NCI-H526 treated with DMSO at 0.1 percent for 48 hours (cell line): ENCODE measurements at places on chromosomes 7 and 10.
A peak's percentile ranks its signal among the peaks of the same experiment; 100 is the strongest.

DNA sequence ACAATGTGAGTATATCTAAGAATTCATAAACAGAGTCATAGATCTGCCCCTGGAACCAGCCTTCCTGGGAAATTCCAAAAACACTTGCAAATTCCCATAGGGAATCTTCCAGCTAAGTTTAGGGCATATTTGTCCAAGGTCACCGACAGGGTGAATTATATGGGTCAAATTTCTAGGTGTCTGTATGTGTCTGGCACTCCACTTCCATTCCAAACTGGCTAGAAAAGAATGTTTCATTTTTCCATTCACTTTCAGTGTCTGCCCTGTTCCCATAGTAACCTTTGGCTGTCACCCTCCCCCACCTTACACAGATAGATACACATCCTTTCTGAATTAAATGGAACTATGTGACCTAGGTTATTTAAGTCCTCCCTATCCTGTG lies 230.9 kb downstream of the CREB5 start:
- DNase-seq = no peak

GRCh38 chr10:118047157-118047719 lies 497 bp upstream of the RAB11FIP2 start:
- peak; percentile 24 for DNase-seq

- no peak for DNase-seq
Measured at GRCh38 chr7:94336009-94336408, 58.7 kb upstream of the COL1A2 start.

GRCh38 chr7:45242698-45243097 lies 85.1 kb downstream of the RAMP3 start:
- no peak for DNase-seq

- no peak for DNase-seq
Measured at GRCh38 chr7:151735851-151736402, 141.0 kb downstream of the PRKAG2 start.

DNA sequence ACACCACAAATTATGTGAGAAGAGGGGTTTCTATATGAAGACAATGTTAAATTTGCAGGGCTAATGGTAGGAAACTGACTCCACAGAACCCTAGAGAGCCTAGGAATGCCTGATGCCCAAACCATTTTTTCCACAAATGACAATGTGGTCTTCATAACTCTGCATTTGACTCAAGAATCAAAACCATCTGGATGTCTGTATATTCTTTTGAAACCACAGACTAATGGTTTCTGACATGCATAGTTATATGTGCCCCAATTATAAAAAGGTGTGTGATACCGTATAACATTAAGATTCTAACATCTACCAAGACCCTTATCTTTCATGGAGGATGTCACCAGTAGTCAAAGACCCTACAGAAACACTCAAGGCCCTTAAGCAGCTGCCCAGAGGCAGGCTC lies 20.3 kb downstream of the SEC61G start:
- DNase-seq = no peak

- DNase-seq = no peak
Measured at GRCh38 chr10:35611750-35612149, 6.6 kb downstream of the GJD4 start.

- no peak for DNase-seq
Measured at GRCh38 chr10:118669835-118670234, 74.4 kb upstream of the PRLHR start.

- no peak for DNase-seq
Measured at GRCh38 chr7:67653856-67654454, 657.3 kb downstream of the TYW1 start.

DNA sequence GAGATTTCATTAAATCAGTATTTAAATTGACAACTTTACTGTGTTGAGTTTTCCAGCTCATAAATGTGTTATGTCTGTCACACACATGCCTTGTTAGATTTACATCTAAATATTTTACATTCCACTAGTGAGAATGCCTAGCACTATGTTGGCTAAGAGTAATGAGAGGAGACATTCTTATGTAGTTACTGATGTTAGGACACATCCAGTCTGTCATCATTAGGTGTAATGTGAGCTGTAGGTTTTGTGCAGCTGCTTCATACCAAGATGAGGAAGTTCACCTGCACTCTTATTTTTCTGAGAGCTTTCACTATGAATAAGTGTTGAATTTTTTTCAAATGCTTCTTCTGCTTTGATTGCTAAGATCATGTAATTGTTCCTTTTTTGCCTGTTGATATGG lies 218.0 kb upstream of the IGFBP3 start:
- no peak for DNase-seq

- no peak for DNase-seq
Measured at GRCh38 chr10:122054048-122055025, 65.4 kb downstream of the TACC2 start.

- no peak for DNase-seq
Measured at GRCh38 chr10:10892290-10892875, 125.3 kb upstream of the CELF2 start.

GRCh38 chr10:128062881-128063563 lies 63.2 kb downstream of the MKI67 start:
- no peak for DNase-seq

- no peak for DNase-seq
Measured at GRCh38 chr10:33913194-33913593, 578.7 kb upstream of the NRP1 start.

DNA sequence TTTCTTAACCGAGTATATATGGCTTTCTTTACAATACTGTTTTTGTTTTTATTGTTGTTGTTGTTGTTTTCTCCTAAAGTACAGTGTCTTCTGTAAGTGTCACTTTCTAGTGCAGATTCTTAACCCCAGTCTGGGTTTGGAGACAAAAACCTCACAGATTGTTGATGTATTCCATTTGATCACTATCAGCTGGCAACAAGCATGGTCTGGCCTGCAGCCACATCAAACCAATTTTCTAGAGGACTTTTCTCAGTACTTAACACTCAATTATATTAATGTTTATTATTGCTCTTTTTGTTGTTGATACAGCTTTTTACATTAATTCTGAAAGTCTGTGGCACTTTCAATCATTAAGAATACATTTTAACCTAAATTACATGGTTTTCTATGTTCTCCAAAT lies 17.1 kb downstream of the LRRN3 start:
- no peak for DNase-seq

GRCh38 chr10:42578019-42578418 lies 60.4 kb downstream of the ZNF33B start:
- no peak for DNase-seq

DNA sequence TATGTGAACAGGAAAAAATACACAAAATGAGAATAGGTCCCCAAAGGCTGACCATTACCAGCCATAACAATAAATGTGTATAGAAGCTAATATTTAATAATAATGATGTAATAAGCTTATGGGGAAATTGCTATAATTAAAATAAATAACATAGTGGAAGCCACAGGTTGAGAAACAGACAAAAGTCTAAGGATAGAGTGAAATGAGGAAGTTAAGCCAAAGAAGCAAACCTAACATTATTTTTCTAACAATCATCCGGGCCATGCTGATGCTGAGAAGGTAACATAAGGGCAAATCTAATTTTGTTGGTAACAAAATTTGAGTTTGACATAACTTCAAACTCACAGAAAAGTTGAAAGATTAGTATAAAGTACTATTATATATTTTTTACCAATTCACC lies 115.9 kb downstream of the MICU1 start:
- DNase-seq = no peak

GRCh38 chr7:140393756-140394306 lies 4.5 kb downstream of the SLC37A3 start:
- DNase-seq = no peak

DNA sequence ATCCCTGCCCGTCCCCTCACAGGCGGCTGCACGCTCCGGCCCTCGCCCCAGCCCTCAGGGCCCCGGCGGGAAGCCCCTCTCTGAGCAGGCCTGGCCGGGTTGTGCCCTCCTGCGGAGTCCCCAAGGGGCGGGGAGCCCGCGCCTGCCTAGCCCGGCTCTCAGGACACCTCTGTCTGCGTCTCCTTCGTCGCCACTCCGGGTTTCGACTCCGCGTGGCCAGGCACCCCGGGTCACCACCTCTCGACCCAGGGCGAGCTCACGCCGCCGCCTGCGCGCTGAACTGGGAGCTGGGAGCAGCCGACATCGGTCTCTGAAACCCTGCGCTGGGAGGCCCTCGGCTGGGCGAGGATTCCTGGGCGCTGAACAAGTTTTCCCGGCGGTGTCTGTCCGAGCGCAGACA lies 6.2 kb upstream of the OGDHL start:
- no peak for DNase-seq

GRCh38 chr10:5900247-5900646 lies 10.2 kb downstream of the FBH1 start:
- DNase-seq = no peak

DNA sequence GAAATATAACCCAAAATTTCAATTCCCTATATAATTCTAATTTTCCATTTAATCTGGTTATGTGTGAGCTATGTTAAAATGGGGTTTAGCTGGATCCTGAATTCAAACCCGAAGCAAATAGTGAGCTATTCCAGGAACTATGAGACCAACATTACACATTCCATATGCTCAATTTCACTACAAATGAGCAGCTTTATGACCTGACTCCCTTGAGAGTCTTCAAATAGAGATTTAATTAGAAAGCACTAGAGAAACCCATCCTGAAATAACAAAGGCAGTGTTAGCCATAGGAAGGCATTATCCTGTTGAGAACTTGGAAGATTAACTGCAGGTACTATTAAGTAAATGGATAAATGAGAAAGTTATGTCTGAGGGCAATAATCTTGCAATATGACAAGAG lies 890.0 kb downstream of the GRM8 start:
- DNase-seq = peak; percentile 12

GRCh38 chr10:73716251-73716650 lies 18.3 kb upstream of the AGAP5 start:
- DNase-seq = no peak

- no peak for DNase-seq
Measured at GRCh38 chr7:17600340-17600752, 301.9 kb downstream of the AHR start.

- no peak for DNase-seq
Measured at GRCh38 chr10:81874875-81875466, at the start of gene NRG3. Gene NRG3, plus strand, starts transcription at chr10:81875194.

- DNase-seq = no peak
Measured at GRCh38 chr10:104150139-104150538, 28.2 kb downstream of the SFR1 start.

DNA sequence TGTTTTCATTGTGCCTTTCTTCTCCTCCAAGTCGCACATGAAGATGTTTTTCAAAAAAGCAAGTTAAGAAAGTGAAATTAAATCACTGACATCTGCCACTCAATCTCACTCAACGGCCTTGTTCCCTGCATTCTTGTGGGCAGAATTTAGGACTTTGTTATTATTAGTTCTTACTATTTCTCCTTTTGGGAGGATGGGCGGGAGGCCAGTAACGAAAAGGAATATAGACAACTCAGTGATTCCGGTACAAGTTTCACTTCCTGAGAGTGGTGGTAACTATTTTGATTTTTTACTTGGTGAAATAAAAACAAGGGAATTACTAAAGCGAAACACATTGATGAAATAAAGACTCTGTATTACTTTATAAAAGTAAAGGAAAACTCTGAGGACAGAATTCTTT lies 231.9 kb upstream of the HABP2 start:
- no peak for DNase-seq

- no peak for DNase-seq
Measured at GRCh38 chr10:17155826-17156225, 26.2 kb upstream of the CUBN start.

- no peak for DNase-seq
Measured at GRCh38 chr10:95532536-95532935, 28.6 kb downstream of the SORBS1 start.

GRCh38 chr7:101127460-101128039 lies 646 bp downstream of the SERPINE1 start:
- DNase-seq = no peak

DNA sequence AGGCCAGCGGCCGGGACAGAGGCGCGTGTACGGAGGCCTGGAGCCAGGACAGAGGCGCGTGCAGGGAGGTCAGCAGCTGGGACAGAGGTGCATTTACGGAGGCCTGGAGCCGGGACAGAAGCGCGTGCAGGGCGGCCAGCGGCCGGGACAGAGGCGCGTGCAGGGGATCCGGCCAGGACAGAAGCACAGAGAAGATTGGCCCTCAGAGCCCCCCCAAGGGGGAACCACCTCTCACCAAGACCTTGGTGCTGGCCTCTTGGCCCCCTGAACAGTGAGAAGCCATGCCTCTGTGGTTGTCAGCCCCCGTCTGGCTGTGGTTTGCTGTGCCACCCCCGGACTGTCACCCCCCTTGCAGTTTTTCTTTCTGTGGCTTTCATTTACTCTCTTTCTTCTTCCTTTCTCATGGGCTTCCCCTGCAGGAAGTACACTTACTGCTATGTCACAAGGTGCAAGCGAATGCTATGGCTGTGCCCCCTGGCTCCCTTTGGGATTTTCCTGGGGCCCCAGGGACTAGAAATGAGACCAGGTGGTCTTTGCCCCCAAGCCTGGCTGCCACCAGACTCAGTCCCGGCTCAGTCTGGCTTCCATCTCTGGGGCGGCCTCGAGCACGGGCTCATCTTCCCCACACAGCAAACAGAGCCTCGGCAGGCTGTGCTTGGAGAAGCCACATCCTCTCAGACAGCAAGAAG lies 41.1 kb downstream of the INSIG1 start:
- no peak for DNase-seq

- DNase-seq = no peak
Measured at GRCh38 chr7:38066391-38066790, 111.7 kb upstream of the STARD3NL start.

GRCh38 chr7:133887459-133887858 lies 239.7 kb upstream of the LRGUK start:
- no peak for DNase-seq

DNA sequence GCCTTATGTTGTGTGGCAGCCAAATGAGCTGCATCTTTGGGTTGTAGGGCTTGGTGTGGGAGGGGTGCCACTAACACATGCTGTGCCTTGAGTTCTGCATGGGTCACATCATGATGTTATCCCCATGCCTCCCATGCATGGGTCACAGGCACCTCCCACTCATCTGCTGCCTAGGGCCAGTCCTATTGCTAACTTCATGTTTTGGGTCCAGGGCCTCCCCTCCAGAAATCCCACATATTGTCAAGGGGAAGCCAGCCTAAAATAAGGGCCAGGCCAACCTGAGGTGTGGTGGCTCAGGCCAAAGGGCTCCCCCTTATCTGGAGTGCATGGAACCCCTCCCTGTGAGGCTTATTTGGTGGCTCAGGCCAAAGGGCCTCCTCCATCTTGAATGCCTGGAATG lies 299.0 kb downstream of the RPS24 start:
- DNase-seq = no peak

GRCh38 chr10:24866604-24867583 lies 85.5 kb downstream of the PRTFDC1 start:
- no peak for DNase-seq

DNA sequence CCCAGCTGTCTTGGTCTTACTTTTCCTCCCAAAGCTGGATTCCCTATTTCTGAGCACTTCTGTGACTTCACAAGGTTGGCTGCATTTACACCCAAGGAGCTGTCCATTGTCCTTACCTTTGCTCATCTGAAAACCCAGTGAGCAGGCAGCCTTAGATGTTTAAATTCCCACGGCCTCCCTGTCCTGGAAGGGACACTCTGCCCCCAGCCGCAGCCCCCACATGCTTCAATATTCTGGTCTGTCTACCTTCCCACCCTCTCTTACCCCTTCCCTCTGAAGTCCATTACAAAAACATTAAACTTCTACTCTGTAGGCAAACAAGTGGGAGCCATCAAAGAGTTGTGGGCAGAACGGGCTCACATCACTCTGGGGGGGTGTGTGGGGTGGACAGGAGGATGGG lies 73.8 kb upstream of the EFCAB10 start:
- DNase-seq = no peak
